ENCODE measurements at places on chromosomes 5 and 9. TPM values are rescaled to one million over a fixed set of nuclear protein-coding genes. Genes with fewer than 3 reads are reported as not detected.

Gene ECSCR
- not detected for total RNA-seq

Gene EFCAB9
- total RNA-seq = not detected

Gene IL17B
- not detected for total RNA-seq

Gene GLRA1
- not detected for total RNA-seq

Measured in A549 treated with RU486 at 1 μM for 4 hours (cell line).